ENCODE measurements at places on chromosomes 5 and 9. TPM values are rescaled to one million over a fixed set of nuclear protein-coding genes. Genes with fewer than 3 reads are reported as not detected.

Gene OR1J2
- not detected for total RNA-seq

Gene CCNJL
- 11.2 TPM for total RNA-seq

Gene MAMDC2
- total RNA-seq, result 0.20 TPM

Gene SUB1
- total RNA-seq, result 257 TPM

Gene ISCA1
- 45.5 TPM for total RNA-seq

Gene ARL14EPL
- total RNA-seq, result not detected

Gene ASPN
- total RNA-seq, result not detected

Gene PDCD1LG2
- 0.34 TPM for total RNA-seq

Gene RETREG1
- total RNA-seq, result 3.0 TPM

Gene CDO1
- total RNA-seq, result not detected

Gene ADGRV1
- 0.76 TPM for total RNA-seq

Gene ZNF618
- 11.7 TPM for total RNA-seq

Gene SLC45A2
- not detected for total RNA-seq

Gene ELL2
- total RNA-seq, result 12.3 TPM

Gene SLC36A2
- not detected for total RNA-seq

Gene SLCO6A1
- not detected for total RNA-seq

Gene UGT3A1
- total RNA-seq, result not detected

Gene CATSPER3
- 0.49 TPM for total RNA-seq

Gene SH2D3C
- 0.17 TPM for total RNA-seq

Gene HDAC3
- total RNA-seq, result 52.7 TPM

Gene HAVCR1
- total RNA-seq, result 43.9 TPM

Gene C9
- total RNA-seq, result not detected

Gene PGM5
- total RNA-seq, result not detected

Gene ADAMTS13
- 0.49 TPM for total RNA-seq

Gene ZNF454
- total RNA-seq, result not detected

Gene CENPH
- 23.1 TPM for total RNA-seq

Gene LRRC26
- 1.0 TPM for total RNA-seq

Gene CORO2A
- 1.1 TPM for total RNA-seq

Gene ACTBL2
- 0.05 TPM for total RNA-seq

Gene SLU7
- 56.7 TPM for total RNA-seq

Gene C5orf52
- not detected for total RNA-seq

Gene SLC2A8
- 15.3 TPM for total RNA-seq

Gene BARX1
- total RNA-seq, result 10.8 TPM

Data from A549 treated with DMSO at 1 μM for 4 hours (cell line).